ENCODE measurements at places on chromosomes 5 and 9.

DNA sequence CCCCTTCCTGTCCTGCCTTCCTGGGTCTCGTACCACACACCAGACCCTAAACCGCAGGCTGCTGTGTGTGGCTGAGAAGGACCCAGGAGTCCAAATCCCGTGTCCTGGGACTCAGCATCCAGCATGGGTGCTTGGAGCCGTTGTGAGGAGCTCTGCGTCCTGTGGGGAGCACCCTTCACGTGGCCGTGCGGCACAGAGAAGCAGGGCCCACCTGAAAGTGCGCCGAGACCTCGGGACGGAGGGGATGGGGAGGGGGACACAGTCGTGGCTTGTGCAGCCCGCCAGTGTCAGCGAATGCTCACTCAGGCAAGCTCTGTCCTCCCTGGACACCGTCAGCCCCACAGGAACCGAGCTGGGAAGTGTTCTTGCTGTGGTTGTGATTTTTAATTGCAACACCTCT lies 244.6 kb downstream of the CACNA1B start:
- no peak for DNase-seq

DNA sequence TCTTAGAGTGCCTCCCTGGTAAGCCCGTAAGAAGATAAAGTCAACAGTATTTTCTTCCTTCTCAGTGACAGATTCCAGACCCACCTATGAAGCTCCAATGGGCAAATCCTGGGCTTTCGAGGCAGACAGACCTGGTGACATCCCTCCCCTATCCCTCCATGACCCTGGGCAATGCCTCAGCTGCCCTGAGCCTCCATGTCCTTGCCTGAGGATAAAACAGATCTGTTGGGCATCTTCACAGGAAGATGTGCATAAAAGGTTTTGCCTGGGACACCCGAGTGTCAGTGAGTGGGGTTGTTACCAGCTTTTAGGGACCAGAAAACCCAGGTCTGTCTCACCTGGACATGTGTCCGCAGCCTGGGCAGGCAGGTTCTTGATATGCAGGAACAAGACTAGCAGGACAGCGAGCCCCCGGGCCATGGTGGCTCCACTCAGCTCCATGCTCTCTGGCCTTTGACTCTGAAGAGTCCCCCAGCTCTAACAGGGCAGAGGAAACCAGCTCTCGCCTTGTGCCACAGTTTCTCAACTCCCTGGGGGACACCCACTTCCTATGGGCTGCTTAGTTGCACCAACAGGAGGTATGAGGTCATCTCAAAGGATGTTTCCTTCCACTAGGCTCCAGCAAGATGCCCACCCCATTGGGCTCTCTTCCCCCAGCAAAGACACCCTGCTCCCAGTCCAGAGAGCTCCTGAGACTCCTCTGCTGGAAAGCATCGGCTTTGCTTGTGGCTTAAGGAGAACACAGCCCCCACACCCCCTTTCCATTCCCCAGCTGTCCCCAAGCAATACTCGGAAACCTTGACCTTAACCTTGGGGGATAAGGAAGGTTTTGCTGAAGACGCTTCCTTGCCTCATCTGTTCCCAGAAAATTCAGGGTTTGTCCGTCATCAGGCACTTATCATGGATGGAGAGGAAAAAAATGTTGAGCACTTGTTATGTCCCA lies at the start of gene FCN1:
Gene FCN1, minus strand, starts transcription at position 482 of the 943 bp plus-strand sequence. Its CDS starts 41 bp downstream, at position 441.
- DNase-seq, result no peak

GRCh38 chr5:15388866-15389265 lies 111.1 kb upstream of the FBXL7 start:
- DNase-seq, result no peak

- no peak for DNase-seq
Measured at GRCh38 chr5:72584466-72584865, 77.3 kb upstream of the ZNF366 start.

DNA sequence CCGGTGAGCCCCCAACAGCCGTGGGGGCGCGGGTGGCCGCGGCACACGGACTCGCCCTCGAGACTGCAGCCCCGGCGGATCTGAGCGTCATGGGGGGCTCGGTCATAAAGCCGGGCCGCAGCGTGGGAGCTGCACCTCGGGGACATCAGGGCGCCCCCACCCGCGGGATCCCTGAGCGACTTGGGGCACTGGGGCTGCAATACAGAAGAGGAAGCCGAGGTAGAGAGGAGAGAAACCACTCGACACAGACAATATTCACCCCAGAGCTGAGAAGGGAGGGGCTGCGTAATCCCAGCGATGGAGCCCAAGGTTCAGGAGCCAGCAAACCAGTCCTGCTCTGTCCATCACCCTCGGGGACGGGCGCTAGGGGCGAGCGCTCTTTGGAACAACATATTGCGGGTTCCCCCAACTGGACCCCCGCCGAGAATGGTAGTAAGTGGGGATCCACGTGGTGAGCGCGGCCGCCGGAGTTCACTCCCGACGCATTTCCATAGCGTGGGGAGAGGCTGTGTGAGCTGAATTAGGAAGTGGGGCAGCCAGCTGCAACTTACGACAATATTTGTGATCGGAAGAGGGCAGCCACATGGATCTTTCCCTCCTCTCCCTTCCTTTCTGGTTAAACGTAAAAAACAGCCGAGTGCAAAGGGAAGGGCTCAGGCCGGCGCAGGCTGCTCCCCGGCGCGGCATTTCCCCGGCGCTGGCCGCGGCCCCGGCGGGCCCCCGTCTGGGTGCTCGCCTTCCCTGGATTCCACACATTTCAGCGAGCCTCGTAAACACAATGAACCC lies 9.9 kb downstream of the PTCH1 start:
- DNase-seq, result peak; percentile 26

DNA sequence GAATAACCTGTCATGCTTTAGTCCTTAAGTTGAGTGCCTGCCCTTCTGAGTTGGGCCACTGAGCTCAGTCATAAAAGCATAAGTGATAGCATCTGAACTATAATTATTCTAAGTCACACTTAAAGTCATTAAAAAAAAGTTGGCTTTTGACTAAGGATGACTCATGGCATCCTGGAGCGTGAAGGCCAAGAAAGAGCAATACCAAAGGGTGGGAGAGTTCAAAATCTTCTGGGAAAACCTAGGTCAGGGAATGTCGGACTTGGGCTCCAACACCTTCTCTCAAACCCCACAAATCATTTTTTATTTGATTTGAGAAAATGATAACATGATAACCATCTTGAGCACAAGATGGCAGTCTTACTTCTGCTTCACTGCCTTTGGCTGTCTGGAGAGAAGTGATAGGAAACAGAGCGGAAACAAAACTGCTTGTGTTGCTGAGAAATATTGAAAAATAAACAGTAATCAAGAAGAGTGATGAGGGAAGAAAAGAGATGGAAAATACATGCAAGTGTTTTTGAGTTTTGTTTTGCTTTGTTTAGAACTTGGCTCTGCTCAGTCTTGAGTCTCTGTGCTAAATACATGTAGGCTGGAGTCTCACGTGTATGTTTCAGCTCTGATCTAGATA lies 16.9 kb upstream of the NTRK2 start:
- no peak for DNase-seq

DNA sequence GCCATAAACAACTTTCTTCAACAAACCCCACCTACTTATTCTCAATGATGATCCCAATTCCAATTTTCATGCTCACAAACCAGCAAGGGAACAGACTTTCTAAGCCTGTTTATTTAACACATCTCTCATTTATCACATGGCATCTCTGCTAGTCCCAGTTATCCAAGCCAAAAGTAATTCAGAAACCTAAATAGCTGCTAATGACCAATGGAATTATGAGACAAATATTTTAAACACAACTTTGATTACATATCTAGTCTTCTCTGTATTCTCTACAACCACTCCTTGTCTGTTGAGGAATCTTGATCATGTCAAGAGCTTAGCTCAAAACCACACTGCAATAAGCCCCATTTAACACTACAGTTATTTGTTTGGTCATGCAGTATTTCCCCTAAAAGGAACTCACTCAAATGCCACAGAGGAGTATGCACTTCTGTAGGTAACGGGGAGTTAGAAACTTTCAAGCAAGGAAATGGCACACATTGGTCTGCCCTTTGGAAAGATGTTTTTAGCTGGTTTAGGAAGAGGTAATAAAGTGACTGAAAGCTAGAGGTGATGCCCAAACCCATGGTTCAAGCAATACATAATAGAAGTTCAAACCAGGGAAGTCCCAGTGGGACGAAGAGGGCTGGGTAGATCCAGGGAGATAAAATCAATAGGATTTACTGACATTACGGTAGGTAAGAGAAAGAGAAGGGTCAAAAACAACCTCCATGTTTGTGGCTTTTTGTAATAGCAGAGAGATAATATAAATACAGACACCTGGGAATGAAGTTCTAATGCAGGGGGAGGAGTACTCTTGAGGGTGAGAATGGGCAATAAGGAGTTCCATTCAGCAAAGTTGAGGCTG lies 42.1 kb upstream of the HTR4 start:
- no peak for DNase-seq

DNA sequence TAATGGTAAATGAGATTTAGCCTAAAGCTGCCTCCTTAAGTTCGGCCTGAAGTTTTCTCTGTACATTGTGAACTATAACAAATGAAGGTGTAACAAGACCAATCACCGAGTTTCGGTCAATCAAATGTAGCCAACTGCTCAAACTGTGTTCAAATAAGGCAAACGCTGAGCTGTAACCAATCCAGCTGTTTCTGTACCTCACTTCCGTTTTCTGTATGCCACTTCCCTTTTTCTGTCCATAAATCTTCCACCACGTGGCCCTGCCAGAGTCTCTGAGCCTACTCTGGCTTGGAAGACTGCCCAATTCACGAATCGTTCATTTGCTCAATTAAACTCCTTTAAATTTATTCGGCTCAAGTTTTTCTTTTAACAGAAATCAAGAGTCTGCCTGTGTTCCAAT lies 193.5 kb upstream of the KLF9 start:
- no peak for DNase-seq

GRCh38 chr9:137053944-137054931 lies at the start of gene ENTPD2:
TSS of gene ENTPD2 (minus strand) at chr9:137054061. CDS start at chr9:137053997, 64 bp downstream.
- no peak for DNase-seq

- DNase-seq, result no peak
Measured at GRCh38 chr5:58274191-58274590, 185.7 kb downstream of the PLK2 start.

GRCh38 chr9:16659096-16659495 lies 211.4 kb downstream of the BNC2 start:
- no peak for DNase-seq

DNA sequence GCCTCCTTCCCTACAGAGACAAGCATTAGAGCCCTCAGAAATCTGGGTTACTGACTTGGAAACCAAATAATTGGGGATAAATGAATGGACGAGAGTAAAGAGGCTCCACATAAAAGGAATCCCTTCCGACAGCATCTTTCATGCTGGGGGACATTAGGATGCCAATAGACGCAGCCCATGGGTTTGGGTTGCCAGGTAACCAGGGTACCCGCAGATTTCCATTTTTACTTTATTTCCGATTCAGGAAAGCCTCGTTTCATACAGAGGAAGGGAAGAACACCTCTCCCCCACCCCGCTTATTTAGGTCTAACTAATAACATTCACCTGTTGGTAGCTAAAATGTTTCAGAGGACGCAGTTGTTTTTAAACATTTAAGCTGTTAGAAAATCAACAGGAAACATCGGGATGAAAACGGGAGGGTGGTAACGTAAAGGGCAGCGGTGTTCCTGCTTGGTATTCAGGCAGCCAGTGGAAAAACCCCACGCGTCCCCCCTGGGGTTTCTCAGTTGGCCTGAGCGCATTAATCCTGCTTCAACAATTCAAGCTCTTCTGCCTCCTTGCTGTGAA lies 179.5 kb downstream of the YTHDC2 start:
- DNase-seq, result no peak

DNA sequence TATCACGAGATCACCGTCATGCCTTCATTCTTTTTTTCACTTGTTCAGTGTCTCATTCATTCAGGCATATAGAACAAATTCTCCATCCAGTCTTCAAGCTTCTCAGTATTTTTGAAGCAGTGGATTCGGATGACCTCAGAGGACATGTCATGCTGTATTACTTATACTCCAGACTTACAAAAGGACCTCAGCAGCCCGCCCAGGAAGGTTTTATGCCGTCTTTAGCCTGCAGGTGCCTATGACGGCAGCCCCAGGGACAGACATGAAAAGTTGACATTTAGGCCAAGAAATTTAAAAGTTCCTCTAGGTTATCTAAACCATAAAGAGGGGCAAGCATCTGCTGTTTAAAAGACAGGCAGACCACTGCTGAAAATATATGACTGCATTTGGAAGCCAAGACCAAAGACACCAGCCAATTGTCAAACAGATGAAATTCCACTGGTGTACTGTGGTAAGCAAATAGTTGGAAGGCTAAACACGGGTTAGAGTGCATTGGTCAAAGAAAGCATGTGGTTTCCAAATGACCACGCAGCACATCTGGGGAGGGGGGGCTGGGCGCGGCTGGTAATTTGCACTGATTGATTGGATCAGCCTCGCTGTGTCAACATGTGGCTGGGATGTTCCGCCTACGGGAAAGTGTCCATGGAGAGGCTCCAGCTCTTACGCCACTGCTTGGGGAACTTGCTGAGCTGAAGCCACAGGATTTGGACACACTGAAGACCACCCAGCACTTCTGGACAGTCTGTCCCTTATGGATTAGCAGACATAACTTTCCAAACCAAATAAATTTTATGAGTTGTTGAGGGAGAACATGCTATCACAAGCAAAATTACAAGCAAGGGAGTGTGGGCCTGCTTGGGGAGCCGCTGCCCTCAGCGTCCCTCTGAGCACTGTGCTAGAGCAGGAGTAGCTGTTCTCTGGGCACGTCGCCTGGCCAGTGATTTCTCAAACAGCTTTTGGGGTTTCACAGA lies 173.6 kb downstream of the FANCC start:
- DNase-seq, result no peak

- peak; percentile 70 for DNase-seq
Measured at GRCh38 chr5:140925806-140926442, at the start of gene PCDHAC1. TSS of gene PCDHAC1 (plus strand) at chr5:140926299. CDS start at chr5:140926893, 594 bp downstream.

- no peak for DNase-seq
Measured at GRCh38 chr5:75395277-75395676, 58.3 kb downstream of the HMGCR start.

GRCh38 chr5:156936972-156937371 lies 26.1 kb downstream of the TIMD4 start:
- no peak for DNase-seq

- peak; percentile 62 for DNase-seq
Measured at GRCh38 chr9:111525056-111525977, at the start of gene ZNF483. TSS of gene ZNF483 (plus strand) at chr9:111525179. CDS start at chr9:111527396, 2,217 bp downstream.

GRCh38 chr5:92694067-92694466 lies 887.0 kb downstream of the NR2F1-AS1 start:
- no peak for DNase-seq

DNA sequence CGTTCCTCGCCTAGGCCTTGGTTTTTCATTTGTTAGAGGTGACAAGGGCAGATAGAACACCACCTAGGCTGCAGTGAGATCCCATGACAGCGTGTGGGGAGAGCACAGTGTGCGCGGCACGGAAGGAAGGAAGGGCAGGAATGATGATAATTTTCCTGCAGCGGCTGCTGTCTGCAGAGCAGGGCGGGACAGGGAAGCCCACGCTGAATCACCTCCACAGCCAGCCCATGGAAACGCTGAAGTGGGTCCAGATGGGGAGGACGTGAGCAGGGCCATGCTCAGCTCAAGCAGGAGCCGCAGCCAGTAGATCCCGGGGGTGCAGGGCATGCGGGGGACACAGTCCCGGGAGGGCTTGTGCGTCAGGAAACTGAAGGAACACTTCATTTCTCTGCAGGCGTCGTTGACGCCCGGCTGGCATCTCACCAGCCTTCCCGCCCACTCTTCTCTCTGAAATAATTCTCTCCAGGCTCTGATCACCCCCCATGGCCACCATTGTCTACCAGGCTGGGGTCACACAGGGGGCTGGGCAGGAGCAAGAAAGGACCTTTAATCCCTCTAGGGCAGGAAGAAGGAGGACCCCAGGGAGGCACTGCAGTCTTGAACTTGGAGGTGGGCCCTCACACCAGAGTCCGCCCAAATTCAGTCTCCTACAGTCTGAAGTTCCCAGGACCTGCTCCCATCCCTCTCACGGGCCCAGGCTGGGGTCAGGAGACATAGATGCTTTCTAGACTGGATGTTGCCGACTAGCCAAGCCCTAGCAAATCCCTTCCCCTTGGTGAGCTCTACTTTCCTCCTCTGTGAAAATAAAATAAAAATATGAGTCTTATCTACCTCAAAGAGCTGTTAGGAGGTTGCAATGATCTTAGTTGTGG lies 20.9 kb upstream of the SYNPO start:
- DNase-seq, result no peak

Measured in NCI-H526 treated with DMSO at 0.1 percent for 48 hours (cell line).